ENCODE measurements at places on chromosomes 3 and 15. TPM values are rescaled to one million over a fixed set of nuclear protein-coding genes. Genes with fewer than 3 reads are reported as not detected.

Gene ALPK3
- 18.0 TPM for polyA plus RNA-seq

Gene UNC13C
- 0.46 TPM for polyA plus RNA-seq

Gene WNT7A
- 1.4 TPM for polyA plus RNA-seq

Gene EPHB3
- 17.0 TPM for polyA plus RNA-seq

Gene BSN
- polyA plus RNA-seq = 11.8 TPM

Gene SPATA16
- not detected for polyA plus RNA-seq

Gene ALS2CL
- polyA plus RNA-seq = 0.39 TPM

Gene CCNB2
- 68.9 TPM for polyA plus RNA-seq

Gene PSTPIP1
- polyA plus RNA-seq = 2.4 TPM

Gene FSD2
- polyA plus RNA-seq = not detected

Gene NR2F2
- 60.4 TPM for polyA plus RNA-seq

Gene COL8A1
- polyA plus RNA-seq = 1.4 TPM

Gene FRG2C
- polyA plus RNA-seq = not detected

Gene PCOLCE2
- polyA plus RNA-seq = 1.7 TPM

Gene STARD9
- 1.6 TPM for polyA plus RNA-seq

Gene KLHL24
- polyA plus RNA-seq = 16.8 TPM

Gene LMAN1L
- not detected for polyA plus RNA-seq

Gene CDV3
- polyA plus RNA-seq = 61.4 TPM

Gene SOX14
- polyA plus RNA-seq = 0.15 TPM

Gene GOLGA8T
- not detected for polyA plus RNA-seq

Gene USP50
- not detected for polyA plus RNA-seq

Gene GRAMD1C
- polyA plus RNA-seq = 3.0 TPM

Gene FETUB
- polyA plus RNA-seq = not detected

Gene FES
- polyA plus RNA-seq = 4.1 TPM

Gene RASSF1
- 25.5 TPM for polyA plus RNA-seq

Gene CLSTN2
- polyA plus RNA-seq = 34.1 TPM

Gene TRH
- 13.8 TPM for polyA plus RNA-seq

Gene IQCF5
- polyA plus RNA-seq = not detected
